ENCODE measurements at places on chromosomes 4 and X.

- no peak for DNase-seq
Measured at GRCh38 chrX:110414679-110415439, 56.2 kb downstream of the RTL9 start.

DNA sequence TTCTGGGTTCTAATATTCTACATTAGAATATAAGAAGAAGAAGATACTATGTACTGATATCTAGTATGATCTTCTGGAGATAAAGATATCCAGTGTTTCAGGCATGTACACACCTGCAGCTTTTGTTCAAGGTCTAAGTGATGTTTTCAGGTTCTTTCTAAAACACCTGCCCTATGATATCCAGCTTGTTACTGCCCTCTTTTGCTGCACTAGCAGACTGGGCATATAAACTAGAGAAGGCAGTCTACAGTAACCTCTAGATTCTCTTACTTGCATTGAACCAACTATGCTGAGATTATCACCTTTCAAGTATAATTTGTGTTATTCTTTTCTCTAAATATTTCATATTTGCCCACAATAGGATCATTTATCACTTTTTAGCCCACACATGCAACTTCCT lies 1.9 kb upstream of the FRYL start:
- no peak for DNase-seq

- DNase-seq: no peak
Measured at GRCh38 chr4:139641218-139641617, 24.4 kb upstream of the MGST2 start.

- no peak for DNase-seq
Measured at GRCh38 chr4:157722146-157722545, 450.7 kb downstream of the GASK1B start.

- no peak for DNase-seq
Measured at GRCh38 chr4:2442175-2442993, 23.6 kb downstream of the CFAP99 start.

DNA sequence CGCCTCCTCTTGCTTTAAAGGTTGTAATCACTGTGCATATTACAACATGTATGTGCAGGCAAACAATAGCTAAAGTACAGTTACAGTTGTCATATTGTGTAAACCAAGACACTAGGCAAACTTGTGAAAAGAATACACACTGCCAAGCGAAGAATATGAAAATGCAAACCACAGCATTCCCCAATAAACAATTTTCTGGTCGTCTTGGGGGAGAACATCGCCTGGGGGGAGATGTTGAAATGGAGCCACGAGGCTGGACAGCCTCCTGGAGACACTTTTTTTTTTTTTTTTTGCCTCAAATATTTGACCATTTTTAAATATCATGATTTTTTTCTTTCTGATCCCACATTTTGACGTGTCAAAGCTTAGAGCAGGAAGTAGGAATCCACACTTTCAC lies 51.7 kb upstream of the PDLIM3 start:
- no peak for DNase-seq

DNA sequence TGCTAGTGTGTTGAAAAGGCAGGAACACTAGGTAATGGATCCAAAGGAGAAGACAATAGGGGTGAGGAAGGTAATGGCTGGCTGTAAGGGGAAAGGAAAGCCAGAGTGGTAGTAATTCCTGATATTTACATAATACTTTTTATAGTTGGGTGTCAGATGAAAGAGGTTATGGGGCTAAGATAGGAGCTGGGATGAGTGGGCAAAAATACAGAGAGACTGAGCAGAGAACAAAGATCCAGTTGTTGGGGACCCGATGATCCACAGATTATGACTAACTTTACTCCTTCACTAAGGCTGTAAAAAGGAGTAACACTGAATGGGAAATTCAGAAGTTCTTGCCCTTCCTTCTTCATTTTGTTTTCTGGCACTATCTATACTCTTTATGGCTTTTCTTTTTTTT lies 138.2 kb downstream of the KLHL13 start:
- no peak for DNase-seq

DNA sequence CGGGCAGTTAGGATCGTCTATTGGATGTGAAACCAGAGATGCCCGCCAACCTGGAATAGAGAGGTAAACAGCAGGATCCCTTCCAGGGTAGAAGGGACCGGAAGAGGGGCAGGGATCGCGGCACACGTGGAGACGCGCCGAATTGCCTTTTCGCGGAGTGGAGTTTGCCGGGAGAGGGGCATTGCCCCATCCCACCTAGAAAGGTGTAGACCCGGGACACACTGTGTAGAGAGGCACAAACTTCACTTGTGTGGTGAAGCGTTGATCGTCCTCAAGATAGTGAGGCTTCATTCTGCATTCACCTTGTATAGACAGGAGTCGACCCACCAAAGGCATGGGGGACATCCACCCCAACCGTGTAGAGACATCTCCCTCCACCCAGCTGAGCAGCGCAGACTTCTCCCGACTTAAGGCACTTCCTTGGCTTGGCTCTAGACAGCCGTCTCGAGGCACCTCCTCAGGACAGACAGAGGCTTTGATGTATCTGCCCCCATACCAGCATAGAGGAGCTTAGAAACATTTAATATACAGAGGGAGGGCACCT lies 410 bp downstream of the GNL3L start:
- DNase-seq: no peak

GRCh38 chrX:39519030-39519488 lies 578.7 kb downstream of the BCOR start:
- DNase-seq: no peak

DNA sequence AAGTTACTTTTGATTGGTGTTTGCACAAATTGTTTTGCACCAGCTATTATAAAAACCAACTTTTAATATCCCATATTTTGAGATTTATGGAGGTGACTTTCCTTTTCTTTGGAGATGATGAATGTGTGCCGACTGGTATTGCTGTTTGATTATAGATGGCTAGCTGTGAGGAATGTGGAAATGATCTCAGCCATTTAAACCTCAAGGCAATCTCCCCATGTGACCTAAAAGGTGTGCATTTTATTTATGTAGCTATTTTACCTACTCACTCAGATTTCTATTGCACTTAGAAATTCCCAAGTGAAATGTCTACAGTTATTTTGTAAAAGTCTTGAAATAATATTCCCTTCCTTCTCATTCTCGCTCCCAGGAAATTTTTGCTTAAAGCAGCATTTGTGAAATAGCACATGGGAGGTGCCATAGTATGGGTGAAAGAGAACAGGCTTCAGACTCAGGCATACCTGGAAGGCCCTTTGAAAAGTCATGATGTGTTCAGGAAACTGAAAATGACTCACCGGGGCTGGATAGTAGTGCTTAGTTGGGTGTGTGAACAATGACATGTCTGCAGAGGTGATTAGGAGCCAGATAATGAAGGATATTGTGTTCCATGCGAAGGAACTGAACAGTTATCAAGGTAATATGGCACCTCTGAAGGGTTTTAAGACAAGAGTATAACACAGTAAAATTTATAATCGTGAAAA lies 247.6 kb downstream of the CBLL2 start:
- peak; percentile 28 for DNase-seq

- DNase-seq: no peak
Measured at GRCh38 chr4:97548186-97548585, 595.1 kb downstream of the STPG2 start.

DNA sequence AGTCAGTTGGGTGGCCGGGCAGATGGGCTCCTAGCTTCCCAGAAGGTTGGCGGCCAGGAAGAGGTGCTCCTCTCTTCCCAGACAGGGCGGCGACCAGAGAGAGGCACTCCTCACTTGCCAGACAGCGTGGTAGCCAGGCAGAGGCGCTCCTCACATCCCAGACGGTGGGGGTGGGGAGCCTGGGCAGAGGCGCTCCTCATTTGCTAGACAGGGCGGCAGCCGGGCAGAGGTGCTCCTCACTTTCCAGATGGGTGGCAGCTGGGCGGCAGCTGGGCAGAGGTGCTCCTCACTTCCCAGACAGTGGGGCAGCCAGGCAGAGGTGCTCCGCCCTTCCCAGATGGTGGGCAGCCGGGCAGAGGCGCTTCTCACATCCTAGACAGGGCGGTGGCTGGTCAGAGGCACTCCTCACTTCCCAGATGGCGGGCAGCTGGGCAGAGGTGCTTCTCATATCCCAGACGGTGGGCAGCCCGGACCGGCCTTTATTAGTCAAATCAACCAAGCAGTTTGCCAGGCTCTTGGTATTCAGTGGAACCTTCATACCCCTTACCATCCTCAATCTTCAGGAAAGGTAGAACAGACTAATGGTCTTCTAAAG lies 13.5 kb upstream of the NONO start:
- DNase-seq: no peak

DNA sequence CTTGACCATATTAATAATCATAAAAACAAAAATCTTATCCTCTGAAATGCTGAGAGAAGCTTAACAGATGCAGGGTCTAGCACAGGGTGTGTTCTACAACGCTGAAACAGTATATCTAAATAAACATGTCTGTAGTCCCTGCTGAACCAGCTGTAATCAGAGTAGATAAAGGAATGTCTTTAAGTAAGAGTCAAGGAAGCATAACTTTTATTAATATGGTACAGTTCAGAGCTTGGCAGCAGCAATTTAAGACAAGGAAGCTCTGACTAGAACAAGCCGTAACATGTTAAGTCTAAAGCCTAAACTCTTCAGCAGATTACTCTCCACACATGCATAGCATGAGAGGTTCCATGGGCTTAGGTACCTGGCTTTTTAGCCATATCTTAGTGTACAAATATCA lies 36.1 kb downstream of the NFKB1 start:
- no peak for DNase-seq

GRCh38 chrX:33205321-33205720 lies 6.0 kb downstream of the DMD start:
- no peak for DNase-seq

DNA sequence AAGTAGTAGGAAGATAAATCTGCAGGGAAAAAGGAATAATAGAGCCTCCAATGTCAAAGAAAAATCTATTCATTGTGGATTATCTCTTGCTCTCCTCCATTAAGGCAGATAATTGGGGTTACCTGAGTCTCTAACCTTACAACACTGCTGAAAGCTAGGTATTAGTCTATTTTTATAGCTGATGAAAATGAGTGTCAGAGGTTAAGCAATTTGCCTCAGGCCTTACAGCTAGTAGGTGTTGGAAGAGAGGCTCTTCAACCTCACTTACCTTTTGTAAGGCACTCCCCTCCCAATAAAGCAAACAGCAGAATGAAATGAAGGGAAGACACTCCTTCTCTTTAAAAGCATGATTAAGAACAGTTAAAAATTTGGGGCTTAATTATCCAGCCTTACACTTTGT lies 45.4 kb upstream of the GAB1 start:
- no peak for DNase-seq

DNA sequence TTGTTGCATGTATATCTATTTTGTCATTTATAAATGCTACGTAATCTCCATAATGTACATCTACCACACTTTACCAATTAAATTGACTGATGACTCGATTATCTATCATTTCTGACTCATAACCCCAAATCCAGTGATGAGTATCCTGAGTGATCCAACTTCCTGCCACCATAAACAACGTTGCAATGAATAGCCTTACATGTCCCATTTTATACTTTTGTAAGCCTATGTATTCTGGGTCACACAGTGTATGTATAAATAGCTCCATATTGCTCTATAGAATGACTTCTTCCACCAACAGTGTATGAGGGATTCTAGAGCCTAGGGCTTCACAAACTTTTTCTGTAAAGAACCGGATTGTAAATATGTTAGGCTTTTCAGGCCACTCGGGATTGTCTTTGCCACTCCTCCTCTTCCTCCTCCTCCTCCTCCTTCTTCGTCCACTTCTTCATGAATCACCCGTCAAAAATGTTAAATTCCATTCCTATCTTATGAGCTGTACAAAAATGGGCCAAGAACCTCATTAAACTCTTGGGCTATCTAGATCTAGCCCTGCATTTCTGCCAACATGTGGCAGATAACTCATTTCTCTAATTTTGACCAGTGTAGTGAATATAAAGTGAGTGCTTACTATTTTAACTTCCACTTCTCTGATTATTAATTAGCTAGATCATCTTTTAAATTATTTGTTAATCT lies 672.2 kb upstream of the AMOT start:
- DNase-seq: no peak

DNA sequence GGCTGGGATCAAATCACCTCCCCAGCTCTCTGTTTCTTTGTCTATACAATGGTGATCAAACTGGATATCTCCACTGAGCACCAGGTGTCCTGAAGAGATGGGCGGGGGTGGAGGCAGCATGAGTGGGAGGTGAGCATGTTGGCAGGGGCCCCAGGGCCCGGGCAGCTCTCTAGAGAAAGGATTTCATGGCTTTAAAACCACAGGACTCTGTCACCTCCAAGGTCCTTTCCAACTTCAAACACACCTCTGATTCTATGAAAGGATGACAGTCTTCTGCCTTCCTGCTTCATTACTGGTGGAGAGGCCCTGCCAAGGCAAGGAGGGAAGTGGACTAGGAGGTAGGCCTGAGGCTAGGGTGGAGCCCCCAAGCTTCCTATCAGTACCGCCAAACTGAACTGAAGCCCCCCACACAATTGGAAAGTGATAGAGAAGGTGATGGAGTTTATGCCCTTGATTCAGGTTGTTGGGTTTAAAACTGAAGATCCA lies 38.6 kb downstream of the TRIM2 start:
- DNase-seq: no peak

- no peak for DNase-seq
Measured at GRCh38 chr4:42617030-42617429, 39.9 kb downstream of the ATP8A1 start.

GRCh38 chr4:76215077-76215476 lies 1.5 kb upstream of the SCARB2 start:
- no peak for DNase-seq
